ENCODE measurements at places on chromosomes 5 and 9. TPM values are rescaled to one million over a fixed set of nuclear protein-coding genes. Genes with fewer than 3 reads are reported as not detected.

BTNL8 gene
- total RNA-seq: 0.48 TPM

IL13 gene
- not detected for total RNA-seq

DMRTA1 gene
- total RNA-seq: 3.3 TPM

IL3 gene
- total RNA-seq: not detected

- DNase-seq: no peak
- peaks cover 4% of the 10 kb centered on the region for H3K27me3 ChIP-seq
- H3K36me3 ChIP-seq: no peaks in the 10 kb centered on the region
- no peak overlapping the region for H3K4me3 ChIP-seq
- peaks cover 6% of the 10 kb centered on the region for H3K4me1 ChIP-seq
- no peak overlapping the region for H3K27ac ChIP-seq
Measured at GRCh38 chr9:33164138-33164809, 2.9 kb downstream of the B4GALT1 start.

DNA sequence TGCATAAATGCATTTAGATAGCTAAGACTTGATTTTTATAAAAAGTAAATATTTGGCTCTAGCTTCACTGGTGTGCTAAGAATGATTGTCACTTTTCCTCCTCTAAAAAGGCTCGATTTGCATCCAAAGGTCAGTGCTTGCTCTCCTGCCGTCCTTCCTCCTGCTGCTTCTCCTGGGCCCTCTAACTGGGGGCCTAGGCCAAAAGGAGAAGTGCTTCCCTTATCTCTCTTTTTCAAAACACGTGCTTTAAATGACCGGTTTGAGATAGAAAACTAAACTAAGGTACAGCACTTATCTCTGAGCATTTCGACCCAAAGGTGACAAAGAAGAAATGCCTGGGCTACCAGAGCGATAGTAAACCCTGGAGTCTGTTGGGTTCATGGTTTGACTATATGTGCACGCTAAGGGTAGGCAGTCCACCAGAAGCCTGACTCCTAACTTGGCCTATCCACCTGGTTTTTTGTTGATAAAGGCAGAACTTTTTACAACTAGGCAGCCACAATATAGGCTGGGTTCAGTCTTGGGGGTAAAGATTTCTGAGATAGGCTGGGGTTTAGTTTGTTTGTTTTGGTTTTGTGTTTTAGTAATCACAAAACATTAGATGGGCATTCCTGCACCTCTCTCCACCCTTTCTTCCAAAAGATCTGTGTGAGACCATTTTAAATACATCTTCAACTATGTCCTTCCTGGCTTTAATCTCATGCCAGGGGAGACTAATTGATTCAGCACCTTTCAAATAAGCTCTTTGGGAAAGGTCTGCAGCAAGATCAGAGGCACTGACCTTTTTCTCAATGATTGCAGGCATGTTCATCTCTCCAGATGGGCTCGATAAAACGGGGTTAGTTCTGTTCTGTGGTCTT, 3.8 kb downstream of the NR2F1-AS1 start:
- peaks cover 98% of the 10 kb centered on the region for H3K27me3 ChIP-seq
- no peaks in the 10 kb centered on the region for H3K36me3 ChIP-seq
- H3K27ac ChIP-seq: no peak overlapping the region

- H3K27ac ChIP-seq: no peak overlapping the region
- no peaks in the 10 kb centered on the region for H3K27me3 ChIP-seq
- no peaks in the 10 kb centered on the region for H3K36me3 ChIP-seq
- H3K4me1 ChIP-seq: peaks cover 9% of the 10 kb centered on the region
Measured at GRCh38 chr9:84829471-84829870, 159.9 kb downstream of the NTRK2 start.

- 0 out of 2 replicates have a peak overlapping the region, but pooled peaks have one; percentile 22 for H3K27ac ChIP-seq
- H3K27me3 ChIP-seq: no peaks in the 10 kb centered on the region
- H3K4me3 ChIP-seq: no peak overlapping the region
- no peak for DNase-seq
- H3K4me1 ChIP-seq: peaks cover 18% of the 10 kb centered on the region
Measured at GRCh38 chr9:16460696-16461095, 409.8 kb downstream of the BNC2 start.

DNA sequence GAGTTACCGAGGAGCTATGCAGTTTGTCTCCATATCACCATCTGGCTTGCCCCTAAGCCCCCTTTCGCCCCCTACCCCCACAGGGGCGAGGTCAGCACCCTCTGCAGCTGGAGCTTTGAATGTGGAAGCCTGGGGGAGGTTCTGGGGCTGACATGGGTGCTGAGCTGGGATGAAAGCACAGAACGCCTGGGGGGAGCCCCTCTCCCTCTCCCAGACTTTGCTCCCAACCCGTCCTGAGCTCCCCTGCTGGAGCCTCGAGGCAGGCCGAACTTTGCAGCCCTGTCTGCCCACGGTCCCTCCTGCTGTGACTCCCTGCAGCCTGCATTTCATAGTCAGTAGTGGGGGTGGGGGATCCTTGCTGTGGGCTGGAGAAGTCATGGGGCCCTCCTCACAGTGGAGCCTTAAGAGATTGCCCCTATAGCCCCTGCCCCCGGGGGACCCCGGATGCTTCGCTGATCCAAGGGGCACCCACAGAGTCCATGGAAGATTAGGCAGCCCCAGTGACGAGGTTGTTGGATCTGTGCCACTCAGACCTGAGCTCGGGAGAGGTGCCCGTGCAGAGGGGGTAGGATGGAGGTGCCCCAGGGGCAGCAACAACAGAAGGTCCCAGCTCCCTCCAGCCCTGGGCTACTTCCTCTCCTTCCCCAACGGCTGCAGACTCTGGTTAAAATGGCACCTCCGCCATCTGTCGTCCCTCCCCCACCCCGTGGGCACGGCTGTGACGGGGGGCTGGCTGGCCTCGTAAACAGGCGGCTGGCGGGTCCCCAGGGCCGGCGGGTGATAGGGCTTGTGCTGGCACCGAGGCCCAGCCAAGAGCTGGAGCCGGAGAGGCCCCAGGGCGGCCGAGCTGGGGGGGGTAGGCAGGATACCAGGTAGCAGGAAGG, 162.0 kb downstream of the C9orf50 start:
- H3K4me1 ChIP-seq: peaks cover 3% of the 10 kb centered on the region
- H3K27me3 ChIP-seq: peaks cover 6% of the 10 kb centered on the region
- DNase-seq: no peak
- no peaks in the 10 kb centered on the region for H3K36me3 ChIP-seq

DNA sequence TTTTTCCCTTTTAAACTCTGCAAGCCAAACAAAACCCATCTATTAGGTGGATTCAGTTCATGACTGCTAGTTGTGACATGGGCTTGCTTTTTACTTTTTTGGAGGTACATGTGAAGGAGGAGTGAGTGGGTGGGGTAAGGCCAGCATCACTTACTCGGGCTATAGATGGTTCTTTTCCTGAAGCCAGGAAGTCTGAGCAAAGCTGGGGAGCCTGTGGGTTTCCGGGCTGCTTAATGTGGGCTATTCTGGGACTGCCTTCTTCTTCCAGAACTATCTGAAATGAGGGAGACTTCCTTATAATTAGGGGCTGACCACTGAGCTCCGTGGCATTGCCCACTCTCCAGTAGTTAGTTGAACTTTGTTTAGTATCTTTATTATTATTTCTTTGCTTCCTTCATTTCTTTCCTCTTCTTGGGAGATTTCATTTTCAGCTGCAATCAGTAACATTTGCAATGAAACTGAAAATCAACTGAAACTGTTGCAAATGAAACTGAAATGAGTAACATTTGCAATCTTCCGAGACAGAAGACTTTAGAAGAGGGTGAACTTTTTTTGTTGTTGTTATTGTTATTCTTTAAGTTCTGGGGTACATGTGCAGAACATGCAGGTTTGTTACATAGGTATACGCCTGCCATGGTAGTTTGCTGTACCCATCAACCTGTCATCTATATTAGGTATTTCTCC, 204.9 kb downstream of the LRRC70 start:
- no peak overlapping the region for H3K27ac ChIP-seq
- H3K36me3 ChIP-seq: no peaks in the 10 kb centered on the region
- DNase-seq: no peak
- H3K4me3 ChIP-seq: no peak overlapping the region
- H3K27me3 ChIP-seq: no peaks in the 10 kb centered on the region

DNA sequence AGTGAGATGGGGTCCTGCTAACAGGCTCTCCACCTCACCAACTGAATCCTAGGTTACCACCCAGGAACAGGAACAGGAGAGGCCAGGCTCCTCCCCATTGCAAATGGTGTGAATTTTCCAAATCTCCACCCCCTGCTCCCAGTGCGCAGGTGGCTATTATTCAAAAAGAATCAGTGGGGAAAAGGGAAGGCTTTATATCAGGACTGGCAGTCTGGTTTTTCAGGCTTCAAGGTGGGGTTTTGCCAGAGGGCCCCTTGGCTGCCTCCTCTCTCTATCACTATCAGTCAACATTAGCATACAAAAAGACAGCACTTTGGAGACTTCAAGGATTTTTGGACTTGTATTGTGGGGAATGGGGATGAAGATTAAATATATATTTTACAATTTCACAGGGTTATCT, 1817.6 kb upstream of the C9orf72 start:
- H3K36me3 ChIP-seq: no peaks in the 10 kb centered on the region
- no peak overlapping the region for H3K27ac ChIP-seq
- DNase-seq: no peak
- H3K27me3 ChIP-seq: no peaks in the 10 kb centered on the region
- H3K4me1 ChIP-seq: no peaks in the 10 kb centered on the region

DNA sequence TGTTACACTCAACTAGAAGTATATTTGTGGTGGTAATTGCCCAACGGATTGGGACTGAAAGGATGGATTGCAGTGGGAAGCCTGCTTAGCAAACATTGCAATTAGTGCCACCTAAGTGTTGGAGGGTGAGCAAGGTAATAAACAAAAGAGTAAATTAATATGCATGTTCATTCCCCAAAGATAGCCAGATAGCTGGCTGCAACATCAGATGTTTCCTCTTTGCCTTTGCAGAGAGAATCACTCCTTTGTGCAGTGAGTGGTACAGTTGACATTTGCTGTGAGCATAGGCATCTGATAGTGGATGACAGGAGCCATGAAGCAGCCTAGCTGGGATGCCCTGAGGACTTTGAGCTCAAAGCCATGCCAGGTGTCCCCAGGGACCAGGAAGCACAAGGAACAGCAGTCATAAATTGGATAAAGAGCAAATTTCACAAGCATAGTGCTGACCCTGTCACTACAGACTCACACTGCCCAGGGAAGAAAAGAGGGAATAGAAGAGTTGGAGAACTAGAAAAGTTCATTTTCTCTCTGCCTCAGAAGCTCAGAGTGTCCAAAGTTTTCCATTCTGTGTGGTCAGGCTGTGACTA, 336.1 kb upstream of the SLC30A5 start:
- no peaks in the 10 kb centered on the region for H3K36me3 ChIP-seq
- H3K27ac ChIP-seq: no peak overlapping the region

- no peaks in the 10 kb centered on the region for H3K27me3 ChIP-seq
- H3K36me3 ChIP-seq: no peaks in the 10 kb centered on the region
- no peak overlapping the region for H3K4me3 ChIP-seq
- DNase-seq: no peak
- H3K27ac ChIP-seq: no peak overlapping the region
Measured at GRCh38 chr9:129411501-129412175, 209.3 kb downstream of the C9orf50 start.

DNA sequence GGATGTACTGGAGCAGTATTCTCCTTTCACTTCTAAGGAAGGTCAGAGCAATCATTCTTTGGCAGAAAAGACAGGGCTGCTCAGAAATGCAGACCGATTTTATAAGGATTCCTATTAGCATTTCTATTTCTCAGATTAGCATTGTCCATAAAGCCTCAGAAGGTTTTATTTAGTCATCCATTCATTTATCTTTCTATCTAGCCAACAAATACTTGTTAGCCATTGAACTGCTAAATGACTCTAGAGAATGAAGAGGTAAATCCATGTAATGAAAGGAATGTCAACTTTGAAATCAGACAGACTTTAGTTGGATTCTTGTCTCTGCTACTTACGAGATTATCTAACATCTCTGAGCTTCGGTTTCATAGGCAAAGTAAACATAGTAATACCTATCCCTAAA, 165.2 kb downstream of the SLC25A46 start:
- H3K36me3 ChIP-seq: no peaks in the 10 kb centered on the region
- no peaks in the 10 kb centered on the region for H3K27me3 ChIP-seq
- no peak for DNase-seq
- H3K4me3 ChIP-seq: no peak overlapping the region
- no peaks in the 10 kb centered on the region for H3K4me1 ChIP-seq

DNA sequence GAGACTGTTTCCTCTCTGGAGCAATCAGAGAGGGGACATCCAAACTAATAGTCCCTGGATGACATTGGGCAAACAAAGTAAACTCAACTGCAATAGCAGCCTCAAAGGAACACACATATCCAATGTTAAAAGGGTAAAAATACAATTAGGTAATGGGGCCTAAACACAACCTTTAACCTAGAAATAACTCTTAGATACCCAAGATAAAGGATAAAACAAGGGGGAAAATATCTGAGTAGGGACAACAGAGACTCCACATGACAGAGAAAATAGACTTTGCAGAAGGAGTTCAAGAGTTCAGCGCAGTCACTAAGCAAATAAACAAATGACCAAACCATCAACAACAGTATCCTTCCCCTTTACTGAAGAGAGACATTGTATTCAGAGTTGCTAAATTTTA, 149.3 kb downstream of the FBXO4 start:
- no peak overlapping the region for H3K27ac ChIP-seq
- H3K4me1 ChIP-seq: no peaks in the 10 kb centered on the region
- no peaks in the 10 kb centered on the region for H3K36me3 ChIP-seq
- no peak overlapping the region for H3K4me3 ChIP-seq
